Adipocyte (in vitro differentiated cells): ENCODE measurements at places on chromosomes 2 and 18.
A peak's percentile ranks its signal among the peaks of the same experiment; 100 is the strongest.

GRCh38 chr18:56165601-56166355 is 472.6 kb downstream of the TXNL1 start:
- DNase-seq = no peak

- DNase-seq = peak; percentile 83
Measured at GRCh38 chr2:101387151-101387834, at the start of gene CREG2. Gene CREG2 (minus strand): TSS chr2:101387503. CDS start chr2:101387457, 46 bp downstream.

GRCh38 chr2:182115258-182115657 is 129.6 kb downstream of the PPP1R1C start:
- no peak for DNase-seq

GRCh38 chr18:34370704-34371395 is 146.1 kb upstream of the NOL4 start:
- no peak for DNase-seq

DNA sequence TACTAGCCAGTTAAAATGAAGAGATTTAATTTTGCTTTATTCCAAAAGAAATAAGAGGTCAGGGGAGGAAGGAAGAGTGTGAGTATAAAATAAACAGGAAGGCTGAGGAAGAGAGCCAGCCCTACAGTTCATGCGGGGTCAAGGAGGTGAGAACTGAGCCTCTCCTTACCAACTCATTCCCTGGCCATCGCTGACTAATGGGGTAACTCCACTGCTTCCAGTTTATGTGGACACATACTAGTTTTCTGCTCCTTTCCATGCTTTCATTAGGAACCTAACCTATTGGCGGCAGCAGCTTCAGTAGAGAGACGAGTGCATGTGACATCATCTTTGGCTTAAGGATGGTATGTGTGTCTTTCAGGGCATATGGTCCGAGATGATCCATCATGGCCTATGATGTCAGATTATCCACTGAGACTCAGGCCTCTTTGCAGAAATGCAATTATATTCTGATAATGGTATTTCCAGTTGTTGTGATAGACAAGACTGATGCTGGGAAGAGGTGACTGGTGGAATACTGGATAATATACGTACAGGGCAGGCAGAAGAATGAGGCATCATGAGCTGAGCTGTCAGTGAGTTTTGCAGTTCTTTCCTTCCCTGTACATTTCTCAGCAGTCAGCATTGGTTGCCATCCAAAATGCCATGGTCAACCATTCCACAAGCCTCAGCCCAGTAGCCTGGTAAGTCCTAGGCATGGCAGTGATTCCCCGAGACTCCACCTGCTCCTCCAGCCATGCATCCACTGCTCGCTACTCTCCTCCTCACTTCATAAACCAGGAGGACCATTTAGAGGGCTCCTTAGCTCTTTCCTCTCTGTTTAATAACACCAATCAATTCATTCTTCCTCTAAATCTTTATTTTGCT is 184.6 kb upstream of the OSR1 start:
- DNase-seq = no peak

GRCh38 chr2:86492048-86492453 is 50.9 kb downstream of the KDM3A start:
- no peak for DNase-seq

DNA sequence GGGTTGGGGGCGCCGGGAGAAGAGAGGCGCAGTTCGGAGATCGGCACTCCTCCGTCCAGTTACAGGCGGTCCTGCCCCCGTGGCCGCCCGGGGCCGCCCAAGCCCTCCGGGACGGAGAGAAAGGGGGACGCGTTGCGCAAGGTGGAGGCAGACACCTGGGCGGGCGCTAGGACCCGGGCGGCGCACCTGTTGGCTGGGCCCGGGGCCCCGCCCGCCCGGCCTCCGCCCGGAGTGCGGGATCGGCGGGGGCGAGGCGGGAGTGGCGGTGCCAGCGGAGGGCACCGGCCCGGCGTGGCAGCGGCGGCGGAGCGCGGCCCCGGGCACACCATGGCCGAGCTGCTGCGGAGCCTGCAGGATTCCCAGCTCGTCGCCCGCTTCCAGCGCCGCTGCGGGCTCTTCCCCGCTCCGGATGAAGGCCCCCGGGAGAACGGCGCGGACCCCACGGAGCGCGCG is at the start of gene SGPP2:
Gene SGPP2 (plus strand): TSS at position 268 of the 453 bp plus-strand sequence. CDS start 60 bp downstream, at position 328.
- DNase-seq = no peak

GRCh38 chr18:54742659-54743604 is 85.3 kb upstream of the RAB27B start:
- DNase-seq = peak; percentile 94

GRCh38 chr2:152402780-152403759 is 68.1 kb downstream of the FMNL2 start:
- DNase-seq = no peak

DNA sequence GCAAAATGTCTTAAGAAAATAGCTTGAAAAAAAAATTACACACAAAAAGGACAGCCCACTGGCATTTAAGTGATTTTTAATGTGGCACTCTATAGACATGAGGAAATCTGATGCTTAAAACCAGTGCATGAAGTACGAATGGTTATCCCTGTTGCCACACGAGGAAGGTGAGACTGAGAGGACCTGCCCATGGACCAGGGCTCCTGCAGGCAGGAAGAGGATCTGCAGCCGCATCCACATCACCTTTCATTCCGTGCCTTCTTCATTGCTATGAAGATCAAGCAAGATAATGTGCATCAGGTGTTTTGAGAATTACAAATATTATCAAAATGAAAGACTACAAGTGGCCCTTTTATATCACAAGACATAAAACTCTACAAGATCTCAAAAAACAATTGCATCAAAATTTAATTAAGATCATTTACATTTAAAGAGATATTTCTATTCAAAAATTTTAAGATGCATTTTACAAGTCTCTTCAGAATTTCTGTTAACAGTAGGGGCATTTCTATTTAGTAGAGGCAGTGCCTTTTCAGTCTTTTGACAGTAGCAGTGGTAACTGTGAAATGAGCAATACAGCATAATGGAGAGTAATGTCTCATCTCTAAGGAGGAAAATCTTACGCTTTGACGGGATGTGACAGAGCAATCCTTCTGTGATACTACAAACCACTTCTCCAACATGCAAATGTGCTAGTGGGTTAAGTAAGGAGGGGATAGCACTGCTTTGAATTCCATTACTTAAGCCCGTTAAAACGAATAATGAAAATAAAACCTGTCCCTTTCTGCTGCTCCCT is 83.4 kb downstream of the SLC5A7 start:
- no peak for DNase-seq

- DNase-seq = peak; percentile 6
Measured at GRCh38 chr2:25570161-25570845, 103.1 kb downstream of the DTNB start.

- peak; percentile 12 for DNase-seq
Measured at GRCh38 chr2:108193251-108193650, 46.5 kb upstream of the SULT1C3 start.

DNA sequence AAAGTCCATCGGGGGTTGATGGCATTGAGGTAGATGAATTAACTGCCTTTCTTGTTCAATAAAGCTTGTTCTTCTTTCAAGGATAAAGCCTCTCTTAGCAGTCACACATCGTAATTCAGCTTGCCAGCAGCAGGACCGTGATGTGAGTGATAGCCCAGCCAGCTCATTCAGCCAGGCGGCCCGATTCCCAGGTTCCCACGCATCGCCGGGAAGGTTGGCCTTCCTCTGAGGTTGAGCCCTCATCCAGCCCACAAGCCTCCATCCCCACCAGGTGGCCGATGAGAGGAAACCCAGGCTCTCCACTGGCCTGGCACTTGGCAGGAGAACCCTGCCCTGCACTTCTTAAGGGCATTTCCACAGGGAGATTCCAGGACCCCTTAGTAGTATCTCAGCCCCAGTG is 4.7 kb downstream of the AGAP1 start:
- no peak for DNase-seq

DNA sequence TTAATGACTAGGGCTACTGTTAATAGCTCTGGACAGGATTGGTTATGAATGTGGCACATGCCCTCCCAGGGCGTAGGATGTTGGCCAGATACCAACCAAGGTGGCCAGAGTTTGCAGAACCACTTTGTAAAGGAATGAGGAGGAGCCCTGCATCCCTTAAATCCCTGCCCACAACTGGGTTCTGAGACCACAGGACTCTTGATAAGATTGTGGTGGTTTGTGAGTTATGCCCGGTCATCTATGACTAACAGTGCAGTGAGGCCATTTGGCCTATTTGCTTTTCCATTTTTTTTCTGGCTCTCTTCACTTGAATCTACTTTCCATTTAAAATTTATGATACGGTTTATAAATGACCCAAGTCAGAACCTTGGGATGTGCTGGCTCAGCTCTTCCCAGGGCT is 294.5 kb downstream of the PRKCE start:
- peak; percentile 40 for DNase-seq

- no peak for DNase-seq
Measured at GRCh38 chr2:10544252-10544651, 96.1 kb upstream of the ODC1 start.

DNA sequence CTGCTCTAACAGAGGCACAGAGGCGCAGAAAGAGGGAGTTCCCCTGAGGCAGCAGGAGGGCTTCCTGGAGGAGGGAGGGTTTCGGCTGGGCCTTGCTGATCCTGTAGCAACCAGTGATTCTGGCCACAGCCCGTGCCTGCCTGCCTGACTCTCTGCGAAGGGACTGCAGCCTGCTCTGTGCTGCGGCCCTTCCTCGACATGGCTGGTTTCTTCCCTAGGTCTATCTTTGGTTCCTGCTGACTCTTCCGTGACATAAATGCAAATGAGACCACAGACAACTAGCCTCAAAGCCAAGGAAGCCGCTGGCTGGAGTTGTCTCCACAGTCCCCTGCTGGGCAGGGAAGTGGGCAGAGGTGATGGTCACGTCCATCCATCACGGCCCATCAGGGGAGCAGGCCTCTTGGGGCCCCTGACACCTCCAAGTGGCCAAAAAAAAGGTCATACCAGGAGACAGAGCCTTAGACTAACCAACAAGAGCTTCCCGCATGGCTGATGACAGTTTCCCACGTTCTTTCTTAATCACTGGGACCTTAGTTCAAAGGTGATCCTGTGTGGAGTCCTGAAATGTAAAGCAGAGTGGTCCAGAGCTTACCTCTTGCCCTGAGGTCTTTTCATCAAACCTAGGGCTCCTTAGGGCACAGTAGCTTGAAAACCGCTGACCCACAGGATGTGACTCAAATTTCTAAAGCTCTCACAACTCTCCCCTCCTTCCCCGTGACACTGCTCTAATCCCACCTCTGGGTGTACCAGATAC is 55.3 kb downstream of the HS1BP3 start:
- DNase-seq = no peak

GRCh38 chr2:199739413-199740110 is 111.4 kb downstream of the FTCDNL1 start:
- peak; percentile 81 for DNase-seq

- peak; percentile 47 for DNase-seq
Measured at GRCh38 chr18:10015288-10015701, 101.5 kb downstream of the VAPA start.
